ENCODE measurements at places on chromosomes 3 and 15.

DNA sequence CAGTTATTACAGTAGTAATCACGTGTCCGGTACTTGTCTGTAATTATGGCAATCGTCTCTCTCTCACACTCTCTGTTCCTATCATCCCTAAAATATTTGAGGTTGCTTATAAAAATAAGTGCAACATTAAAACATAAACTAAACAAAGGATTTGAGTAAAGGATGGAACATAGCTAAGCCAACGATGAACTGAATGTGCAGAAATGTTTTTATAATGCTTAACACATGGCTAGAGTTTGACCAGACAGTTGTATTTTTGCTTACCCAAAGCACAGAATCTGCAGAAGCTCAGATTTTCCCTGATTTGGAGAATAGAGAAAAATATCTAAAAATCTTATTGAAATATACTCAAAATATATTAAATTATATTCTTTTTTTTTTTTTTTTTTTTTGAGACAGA is 1030.9 kb downstream of the NAALADL2 start:
- DNase-seq: no peak

GRCh38 chr15:92595506-92596381 is 59.8 kb downstream of the FAM174B start:
- no peak for DNase-seq

DNA sequence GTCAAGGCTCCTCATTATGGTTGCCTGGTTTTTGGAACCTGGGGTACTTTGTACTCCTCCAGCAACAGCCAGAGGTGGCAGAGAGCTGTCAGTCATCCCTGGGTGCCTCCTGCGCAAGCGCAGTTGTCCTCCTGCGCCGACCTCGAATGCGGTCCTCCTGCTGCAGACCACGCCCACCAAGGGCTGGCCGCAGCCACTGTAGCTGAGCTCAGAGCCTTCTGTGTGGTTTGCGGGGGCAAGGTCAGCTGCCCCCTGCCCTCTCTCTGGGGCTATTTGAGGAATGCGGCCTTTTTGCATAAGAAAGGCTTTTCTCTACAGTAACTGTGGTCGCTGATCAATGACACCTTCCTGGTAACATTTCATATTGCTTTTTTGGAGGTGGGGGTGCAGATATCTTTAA is 131.3 kb upstream of the SNRPN start:
- no peak for DNase-seq

DNA sequence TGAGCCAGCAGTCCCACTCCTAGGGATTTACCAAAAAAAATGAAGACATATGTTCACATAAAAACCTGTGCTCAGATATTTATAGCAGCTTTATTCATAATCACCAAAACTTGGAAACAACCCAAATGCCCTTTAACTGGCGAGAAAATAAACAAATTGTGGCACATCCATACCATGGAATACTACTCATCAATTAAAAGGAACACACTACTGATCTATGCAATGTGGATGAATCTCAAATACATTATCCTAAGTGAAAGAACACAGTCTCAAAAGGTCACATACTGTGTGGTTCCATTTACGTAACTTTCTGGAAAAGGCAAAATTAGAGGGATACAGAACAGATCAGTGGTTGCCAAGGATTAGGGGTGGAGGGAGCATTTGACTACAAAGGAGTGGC is 394.5 kb downstream of the SHQ1 start:
- DNase-seq: peak; percentile 22

DNA sequence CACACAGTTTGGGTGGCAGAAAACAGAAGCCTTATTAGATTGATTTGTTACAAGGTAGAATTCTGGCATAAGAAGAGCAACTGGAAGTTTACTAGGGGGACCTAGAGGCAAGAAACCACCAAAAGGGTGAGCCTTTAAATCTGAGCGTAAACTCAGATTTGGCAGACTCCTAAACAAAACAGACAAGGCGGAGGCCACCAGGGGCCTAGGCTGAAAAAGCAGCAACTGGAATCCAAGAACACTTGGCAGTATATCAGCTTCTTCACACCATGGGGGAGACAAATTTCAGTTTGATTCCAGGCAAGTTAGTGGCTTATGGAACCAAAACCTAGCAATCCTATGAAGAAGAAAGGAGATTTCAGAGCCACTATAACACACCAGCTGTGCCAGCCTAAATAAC is 220.0 kb downstream of the C3orf38 start:
- no peak for DNase-seq

GRCh38 chr3:122923611-122924010 is 104.0 kb downstream of the SEMA5B start:
- DNase-seq: no peak

- no peak for DNase-seq
Observed at GRCh38 chr3:108823227-108823626, 641 bp downstream of the TRAT1 start.

DNA sequence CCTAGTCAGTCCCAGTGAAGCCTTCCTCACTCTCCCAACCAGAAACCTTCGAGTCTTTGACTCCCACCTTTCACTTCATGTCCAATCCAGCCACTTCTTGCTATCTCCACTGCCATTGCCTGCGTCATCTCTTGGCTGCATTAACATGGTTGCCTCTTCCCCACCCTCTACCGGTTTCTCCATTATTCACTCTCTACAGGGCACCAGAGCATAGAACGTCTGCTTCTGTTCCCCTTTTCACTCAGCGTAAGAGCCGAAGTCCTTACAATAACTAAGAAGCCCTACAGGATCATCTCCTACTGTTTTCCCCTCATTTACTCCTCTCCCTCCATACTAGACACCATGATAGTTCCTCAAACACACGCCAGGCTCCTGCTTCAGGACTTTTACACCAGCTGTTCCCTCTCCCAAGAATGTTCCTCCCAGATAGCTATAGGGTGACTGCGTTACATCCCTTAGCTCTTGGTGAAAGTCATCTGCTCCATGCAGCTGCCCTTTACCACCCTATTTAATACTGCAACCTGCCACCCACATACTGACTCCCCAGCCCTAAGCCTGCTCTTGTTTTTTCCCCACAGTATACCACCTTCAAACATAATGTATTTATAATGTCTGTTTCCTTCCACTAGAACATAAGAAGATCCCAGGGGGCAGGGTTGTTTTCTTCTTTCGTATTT is 30.9 kb downstream of the RCN2 start:
- DNase-seq: no peak

DNA sequence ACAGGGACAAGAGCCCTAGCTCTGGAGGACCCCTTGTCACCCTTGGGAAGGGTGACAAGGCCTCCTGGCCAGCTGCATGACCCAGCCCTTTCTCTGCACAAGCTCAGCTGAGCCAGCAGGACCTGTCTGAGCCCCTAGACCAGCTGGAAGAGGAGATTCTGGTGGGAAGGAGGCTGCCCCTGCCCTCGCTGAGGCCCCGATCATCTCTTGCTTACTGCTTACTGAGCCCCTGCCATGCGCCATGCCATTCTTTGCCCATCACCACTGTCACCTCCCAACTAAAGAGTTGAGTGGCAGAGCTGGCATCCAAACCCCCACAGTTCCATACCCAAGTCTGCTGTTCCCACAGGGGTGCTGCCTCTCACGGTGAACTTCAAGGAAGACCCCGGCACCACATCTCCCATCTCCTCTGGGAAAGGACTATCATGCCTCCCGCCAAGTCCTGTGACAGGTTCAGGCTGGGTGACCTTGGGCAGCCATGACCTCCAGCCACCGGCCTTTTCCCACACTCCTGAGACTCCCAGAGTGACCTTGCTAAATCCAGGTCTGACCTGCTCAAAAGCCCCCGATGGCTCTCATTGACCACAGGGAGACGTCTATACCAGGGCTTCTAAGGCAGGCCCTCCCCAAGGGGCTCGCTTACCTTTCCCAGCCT is 34.0 kb downstream of the ACSBG1 start:
- no peak for DNase-seq
